ENCODE measurements at places on chromosomes 2 and 18. TPM values are rescaled to one million over a fixed set of nuclear protein-coding genes. Genes with fewer than 3 reads are reported as not detected.

Gene FSIP2
- total RNA-seq = 0.09 TPM

Gene ABCG8
- total RNA-seq = not detected

DNA sequence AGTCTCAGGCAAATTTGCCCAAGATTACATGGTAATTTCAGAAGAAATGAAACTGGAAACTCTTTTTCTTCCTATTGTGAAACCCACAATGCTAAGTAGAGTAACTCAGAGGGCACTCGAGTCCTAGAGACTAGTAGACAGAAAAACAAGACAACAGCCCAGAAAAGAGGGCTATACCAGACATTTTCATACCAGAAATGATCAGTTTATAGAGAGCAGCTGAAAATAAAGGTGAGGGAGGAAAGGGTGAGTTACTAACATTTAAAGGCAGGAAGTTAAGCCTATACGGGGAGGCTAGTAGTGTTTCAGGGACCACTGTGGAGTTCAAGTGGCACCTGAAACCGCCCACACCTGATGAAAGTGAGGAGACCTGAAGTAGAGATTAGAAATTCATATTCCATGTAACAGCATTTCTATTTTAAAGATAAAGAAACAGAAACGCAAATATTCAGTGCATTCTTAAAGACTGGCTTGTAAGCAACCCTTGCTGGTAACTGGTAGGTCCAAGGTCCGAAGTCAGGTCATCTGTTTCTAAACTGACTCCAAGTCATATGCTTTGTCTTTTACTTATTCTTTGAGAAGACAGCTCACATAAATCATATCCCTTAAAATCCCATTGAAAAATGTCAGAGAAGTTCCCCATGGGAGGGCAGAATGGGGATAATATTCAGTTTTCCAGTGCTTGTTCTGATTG lies 145.1 kb upstream of the ITGB6 start:
- H3K4me1 ChIP-seq = peaks cover 30% of the 10 kb centered on the region
- no peak for DNase-seq
- no peak overlapping the region for H3K4me3 ChIP-seq
- H3K36me3 ChIP-seq = peaks cover 11% of the 10 kb centered on the region

- H3K27ac ChIP-seq = no peak overlapping the region
- H3K4me3 ChIP-seq = no peak overlapping the region
- no peaks in the 10 kb centered on the region for H3K36me3 ChIP-seq
- no peak for DNase-seq
- H3K4me1 ChIP-seq = no peaks in the 10 kb centered on the region
These were observed 141.1 kb upstream of the ETAA1 start for GRCh38 chr2:67255933-67256615.

- no peak for DNase-seq
- H3K36me3 ChIP-seq = no peaks in the 10 kb centered on the region
- H3K4me3 ChIP-seq = no peak overlapping the region
- peaks cover 16% of the 10 kb centered on the region for H3K4me1 ChIP-seq
- H3K27me3 ChIP-seq = peaks cover 23% of the 10 kb centered on the region
- no peak overlapping the region for H3K27ac ChIP-seq
These were observed 14.5 kb upstream of the PAPOLG start for GRCh38 chr2:60741576-60741975.

- H3K27me3 ChIP-seq = no peaks in the 10 kb centered on the region
- no peaks in the 10 kb centered on the region for H3K36me3 ChIP-seq
- H3K4me3 ChIP-seq = no peak overlapping the region
- H3K4me1 ChIP-seq = no peaks in the 10 kb centered on the region
- DNase-seq = no peak
These were observed 959.4 kb upstream of the CELF4 start for GRCh38 chr18:38525039-38525438.

DNA sequence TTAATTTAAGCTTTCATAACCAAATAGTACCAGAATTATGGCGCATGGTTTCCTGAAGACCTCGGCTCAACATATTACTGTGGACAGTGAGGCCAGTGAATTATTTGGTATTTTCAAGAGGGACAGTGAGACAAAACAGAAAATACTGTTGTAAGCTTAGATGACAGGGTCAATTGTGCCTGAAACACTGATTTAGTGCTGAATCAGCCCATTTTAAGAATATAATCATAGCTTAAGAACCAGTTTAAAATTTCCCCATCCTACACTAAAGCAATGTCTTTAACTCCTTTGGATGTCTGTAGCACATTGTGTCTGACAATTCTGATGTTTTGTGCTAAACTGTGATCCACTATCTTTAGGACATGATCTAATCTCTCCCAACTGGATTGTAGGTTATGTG lies 4.6 kb downstream of the ITGA6 start:
- H3K27me3 ChIP-seq = peaks cover 44% of the 10 kb centered on the region
- no peaks in the 10 kb centered on the region for H3K36me3 ChIP-seq
- H3K27ac ChIP-seq = no peak overlapping the region
- DNase-seq = no peak

Gene LYG1
- 1.8 TPM for total RNA-seq

DNA sequence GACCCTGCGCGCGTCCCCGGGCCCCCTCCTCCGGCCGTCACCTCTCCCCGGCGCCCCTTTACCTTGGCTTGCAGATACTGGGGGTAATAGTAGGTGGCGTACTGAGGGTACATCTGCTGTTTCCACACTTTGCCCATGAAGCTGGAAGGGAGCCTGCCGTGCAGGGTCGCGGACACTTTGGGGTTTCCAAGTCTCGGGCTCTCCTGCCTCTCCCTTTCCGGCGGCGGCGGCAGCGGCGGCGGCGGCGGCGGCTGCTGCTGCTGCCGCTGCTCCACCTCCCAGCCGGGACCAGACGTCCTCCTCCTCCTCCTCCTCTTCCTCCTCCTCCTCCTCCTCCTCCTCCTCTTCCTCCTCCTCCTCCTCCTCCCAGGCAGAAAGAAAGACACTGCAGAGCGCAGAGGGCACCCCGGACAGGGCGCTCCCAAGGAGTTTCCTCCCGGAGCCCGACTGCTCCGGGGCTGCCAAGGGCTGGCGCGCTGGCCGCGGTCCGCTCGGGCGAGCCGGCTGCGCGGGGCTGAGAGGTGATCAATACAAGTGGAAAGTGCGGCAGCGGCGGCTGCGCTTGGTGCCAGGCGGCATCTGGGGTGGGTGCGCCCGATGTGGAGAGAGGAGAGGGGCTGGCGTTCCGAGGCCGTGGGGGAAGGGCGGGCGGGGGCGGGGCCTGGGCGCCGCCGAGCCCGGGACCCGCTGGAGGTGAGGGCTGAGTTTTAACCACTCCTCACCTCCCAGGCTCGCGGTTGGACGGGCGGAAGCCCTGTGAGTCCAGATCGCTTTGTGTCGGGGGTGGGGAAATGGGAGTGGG lies at the start of gene RBMS1:
RBMS1 (minus strand) TSS at position 581 of the 802 bp plus-strand sequence; CDS start at position 137, 444 bp downstream.
- peak within 1 kb of the TSS; percentile 92 for H3K27ac ChIP-seq
- peaks cover 29% of the 10 kb centered on the region for H3K4me1 ChIP-seq
- DNase-seq = peak; percentile 58
- peaks cover 24% of the 10 kb centered on the region for H3K27me3 ChIP-seq

DNA sequence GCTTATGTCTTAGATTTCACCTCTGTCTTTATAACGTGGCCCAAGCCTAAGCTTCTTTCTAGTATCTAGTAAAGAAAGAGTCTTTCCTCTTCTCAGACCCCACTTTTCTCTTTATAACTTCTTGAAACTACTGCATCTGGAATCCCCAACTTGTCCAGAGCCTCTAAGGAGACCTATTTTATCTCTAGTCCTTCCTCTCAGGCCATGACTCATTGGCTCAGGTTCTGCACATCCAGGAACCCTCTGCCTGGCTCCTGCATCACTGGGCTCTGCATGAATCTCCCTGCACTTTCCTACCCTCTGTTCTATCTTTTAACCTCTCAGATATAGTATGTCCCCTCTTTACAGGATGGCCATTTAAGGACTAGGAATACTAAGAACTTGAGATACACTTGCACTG lies 124.7 kb downstream of the DNAH6 start:
- DNase-seq = no peak
- H3K4me3 ChIP-seq = no peak overlapping the region
- H3K4me1 ChIP-seq = no peaks in the 10 kb centered on the region
- no peak overlapping the region for H3K27ac ChIP-seq

DNA sequence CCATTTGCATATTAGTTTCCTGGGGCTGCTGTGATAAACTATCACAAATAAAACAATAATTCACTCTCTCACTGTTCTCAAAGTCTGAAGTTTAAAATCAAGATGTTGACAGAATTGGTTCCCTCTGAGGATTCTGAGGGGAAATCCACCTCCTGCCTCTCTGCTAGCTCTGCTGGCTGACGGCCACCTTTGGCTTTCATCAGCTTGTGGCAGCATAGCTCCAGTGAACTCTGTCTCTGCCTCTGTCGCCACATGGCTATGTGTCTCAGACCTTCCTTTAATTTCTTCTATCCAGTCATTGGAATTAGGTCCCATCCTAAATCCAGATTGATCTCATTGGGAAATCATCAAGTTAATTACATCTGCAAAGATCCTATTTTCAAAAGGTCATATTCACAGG lies 38.9 kb upstream of the TRIM43 start:
- no peak overlapping the region for H3K27ac ChIP-seq
- H3K4me1 ChIP-seq = no peaks in the 10 kb centered on the region
- H3K27me3 ChIP-seq = peaks cover 48% of the 10 kb centered on the region

Gene MAB21L4
- total RNA-seq = not detected

Gene ADCYAP1
- total RNA-seq = not detected

Gene POMC
- total RNA-seq = 4.6 TPM

Gene CYP27A1
- not detected for total RNA-seq

DNA sequence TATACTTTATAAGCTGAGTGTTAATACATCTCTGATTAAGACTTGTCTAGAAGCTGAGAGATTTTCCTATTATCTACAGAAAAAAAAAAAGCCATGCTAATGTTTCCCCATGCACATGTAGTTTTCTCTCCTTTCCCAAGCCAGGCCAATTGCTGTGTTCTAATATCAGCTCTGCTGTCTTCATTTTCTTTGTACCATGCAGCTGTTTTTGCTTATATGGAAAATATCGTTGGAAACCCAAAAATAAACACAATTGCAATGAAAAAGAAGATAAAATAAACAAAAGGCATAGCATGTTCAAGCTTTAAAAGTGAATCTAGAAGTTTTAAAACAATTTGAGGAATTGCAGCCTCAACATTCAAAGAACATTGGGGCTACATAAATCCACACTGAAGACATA lies 817.4 kb upstream of the ACVR2A start:
- H3K27me3 ChIP-seq = no peaks in the 10 kb centered on the region
- H3K36me3 ChIP-seq = no peaks in the 10 kb centered on the region
- H3K4me1 ChIP-seq = no peaks in the 10 kb centered on the region
- no peak overlapping the region for H3K4me3 ChIP-seq

Gene POTEI
- not detected for total RNA-seq

Gene ASAP2
- total RNA-seq = 0.33 TPM

DNA sequence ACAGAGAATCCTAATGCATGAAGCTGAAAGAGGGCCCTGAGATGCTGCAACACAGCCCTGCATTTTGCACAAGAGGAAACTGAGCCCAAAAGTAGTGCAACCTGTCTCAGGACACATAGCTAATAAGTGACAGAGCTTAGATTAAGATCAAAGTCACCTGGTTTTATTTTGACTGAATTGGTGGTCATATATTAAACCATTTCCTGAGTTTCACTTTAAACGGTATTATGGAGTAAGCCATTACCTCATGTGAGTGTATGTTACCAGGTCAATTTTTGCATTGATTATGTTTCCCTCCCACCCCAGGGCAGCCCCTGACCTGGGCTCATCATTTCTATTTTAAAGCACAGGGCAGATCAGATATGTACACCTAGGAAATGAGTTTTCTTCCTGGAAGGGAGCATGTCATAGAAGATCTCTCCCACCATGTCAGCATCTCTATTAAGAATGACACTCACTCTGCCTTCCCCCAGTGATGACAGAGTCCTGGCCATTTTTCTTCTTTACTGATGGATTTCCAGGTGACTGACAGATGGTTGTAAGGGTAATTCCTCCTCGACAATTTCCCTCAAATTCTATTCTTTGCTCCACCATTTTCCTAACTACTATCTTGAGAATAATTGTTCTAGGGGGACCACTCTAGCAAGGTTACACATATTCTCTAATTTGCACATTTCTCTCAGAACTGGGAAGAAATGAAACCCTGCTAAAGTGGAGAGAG lies 441.3 kb upstream of the SLC14A2 start:
- peaks cover 1% of the 10 kb centered on the region for H3K36me3 ChIP-seq
- H3K27ac ChIP-seq = no peak overlapping the region
- DNase-seq = no peak
- no peak overlapping the region for H3K4me3 ChIP-seq

DNA sequence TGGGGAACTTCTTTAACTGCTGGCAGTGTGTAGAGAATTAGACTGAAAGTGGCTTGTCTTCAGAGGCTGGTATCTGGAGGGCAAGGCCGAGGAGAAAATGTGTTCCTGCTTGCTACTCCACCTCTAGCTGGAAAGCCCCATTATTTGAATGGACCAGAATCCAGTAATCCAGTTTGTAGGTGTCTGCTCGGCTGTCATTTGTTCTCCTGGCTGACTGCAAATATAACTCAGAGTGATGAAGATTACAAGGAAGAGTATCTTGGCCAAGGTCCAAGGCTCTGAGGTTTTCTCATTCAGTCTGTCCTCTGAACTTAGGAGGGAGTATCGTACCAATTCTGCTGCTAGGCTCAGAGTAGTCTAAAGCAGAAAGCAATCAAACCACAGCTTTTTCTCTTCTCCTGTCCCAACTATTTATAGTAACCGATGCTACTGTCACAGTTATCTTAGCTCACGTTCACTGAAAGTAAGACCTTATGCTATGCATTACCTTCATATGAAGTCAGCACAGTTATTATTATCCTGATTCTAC lies 228.6 kb downstream of the SETBP1 start:
- no peak overlapping the region for H3K4me3 ChIP-seq
- peaks cover 9% of the 10 kb centered on the region for H3K36me3 ChIP-seq
- peaks cover 50% of the 10 kb centered on the region for H3K4me1 ChIP-seq
- no peak overlapping the region for H3K27ac ChIP-seq

DNA sequence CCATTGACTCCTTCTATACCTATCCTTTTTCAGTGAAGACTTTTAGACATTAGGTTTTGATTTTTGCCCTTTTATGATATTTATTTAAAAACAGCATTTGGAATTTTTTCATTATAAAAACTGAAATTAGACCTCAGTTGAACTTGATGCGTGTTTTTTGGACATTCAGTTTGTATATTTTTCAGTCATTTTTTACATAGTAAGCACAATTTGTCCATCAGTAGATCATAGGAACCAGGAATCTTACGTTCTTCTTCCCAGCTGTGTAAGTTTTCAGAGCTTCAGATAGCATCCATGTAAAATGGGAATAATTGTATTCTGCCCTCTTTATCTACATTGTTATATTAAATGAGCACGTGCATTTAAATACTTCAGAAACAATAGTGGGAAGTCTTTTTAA lies 109.1 kb downstream of the WDSUB1 start:
- no peaks in the 10 kb centered on the region for H3K4me1 ChIP-seq
- H3K36me3 ChIP-seq = no peaks in the 10 kb centered on the region
- no peak overlapping the region for H3K27ac ChIP-seq
- peaks cover 2% of the 10 kb centered on the region for H3K27me3 ChIP-seq
- no peak for DNase-seq
- no peak overlapping the region for H3K4me3 ChIP-seq

- no peak overlapping the region for H3K4me3 ChIP-seq
- no peaks in the 10 kb centered on the region for H3K36me3 ChIP-seq
- H3K27me3 ChIP-seq = peaks cover 47% of the 10 kb centered on the region
- no peak for DNase-seq
- no peak overlapping the region for H3K27ac ChIP-seq
These were observed 1.6 kb downstream of the ST8SIA3 start for GRCh38 chr18:57353940-57354461.

- peaks cover 10% of the 10 kb centered on the region for H3K27me3 ChIP-seq
- H3K4me3 ChIP-seq = no peak overlapping the region
- no peak overlapping the region for H3K27ac ChIP-seq
- peaks cover 4% of the 10 kb centered on the region for H3K4me1 ChIP-seq
These were observed 86.6 kb downstream of the ASB1 start for GRCh38 chr2:238513346-238513745.
